ENCODE measurements at places on chromosomes 2 and 18. TPM values are rescaled to one million over a fixed set of nuclear protein-coding genes. Genes with fewer than 3 reads are reported as not detected.

SLC19A3 gene
- total RNA-seq: 3.1 TPM

GPN1 gene
- total RNA-seq: 37.1 TPM

COLEC12 gene
- total RNA-seq: 67.2 TPM

CCL20 gene
- not detected for total RNA-seq

C2orf80 gene
- not detected for total RNA-seq

RPRM gene
- 10.5 TPM for total RNA-seq

PKDCC gene
- total RNA-seq: 143 TPM

IL18RAP gene
- 0.33 TPM for total RNA-seq

TMEM163 gene
- 4.7 TPM for total RNA-seq

PFN4 gene
- total RNA-seq: 4.1 TPM

BMP10 gene
- not detected for total RNA-seq

SLC5A7 gene
- 1.1 TPM for total RNA-seq

EIF2B4 gene
- 30.0 TPM for total RNA-seq

TWSG1 gene
- 81.7 TPM for total RNA-seq

GPC1 gene
- 51.4 TPM for total RNA-seq

TET3 gene
- total RNA-seq: 29.6 TPM

SPEG gene
- 17.4 TPM for total RNA-seq

SNRPD1 gene
- 13.8 TPM for total RNA-seq

REG3A gene
- not detected for total RNA-seq

ZC3H6 gene
- total RNA-seq: 31.9 TPM

IL1RL2 gene
- total RNA-seq: 1.4 TPM

CFAP65 gene
- not detected for total RNA-seq

CFC1 gene
- total RNA-seq: 0.55 TPM

RPIA gene
- total RNA-seq: 17.0 TPM

PAIP2B gene
- 20.4 TPM for total RNA-seq

CHRNG gene
- total RNA-seq: 2.0 TPM

MALL gene
- total RNA-seq: 10.9 TPM

SETBP1 gene
- total RNA-seq: 52.0 TPM

RGPD4 gene
- 2.2 TPM for total RNA-seq

IFIH1 gene
- 7.0 TPM for total RNA-seq

RAPGEF4 gene
- 29.5 TPM for total RNA-seq

SULT1C4 gene
- 39.4 TPM for total RNA-seq

TFCP2L1 gene
- total RNA-seq: 1.1 TPM

CNTNAP5 gene
- 16.3 TPM for total RNA-seq

KCNG2 gene
- total RNA-seq: 1.9 TPM

CD8B2 gene
- total RNA-seq: 0.11 TPM

CMPK2 gene
- 7.6 TPM for total RNA-seq

ANKRD29 gene
- total RNA-seq: 6.7 TPM

SEPTIN10 gene
- 83.8 TPM for total RNA-seq

PPIL3 gene
- 49.1 TPM for total RNA-seq

CTAGE1 gene
- total RNA-seq: not detected

GYPC gene
- 29.0 TPM for total RNA-seq

ASIC4 gene
- total RNA-seq: 28.8 TPM

Data from camera-type eye (tissue), 1 donor.